ENCODE measurements at places on chromosomes 3 and 15.

- no peak for DNase-seq
Observed at GRCh38 chr15:69887009-69887408, 210.7 kb downstream of the TLE3 start.

GRCh38 chr3:64939747-64940450 lies 252.1 kb upstream of the ADAMTS9 start:
- no peak for DNase-seq

- peak; percentile 37 for DNase-seq
Observed at GRCh38 chr3:100590114-100590839, 19.1 kb upstream of the ADGRG7 start.

GRCh38 chr3:23649448-23649847 lies 156.3 kb upstream of the UBE2E1 start:
- no peak for DNase-seq

GRCh38 chr15:58285212-58285920 lies 146.4 kb upstream of the LIPC start:
- DNase-seq = no peak

DNA sequence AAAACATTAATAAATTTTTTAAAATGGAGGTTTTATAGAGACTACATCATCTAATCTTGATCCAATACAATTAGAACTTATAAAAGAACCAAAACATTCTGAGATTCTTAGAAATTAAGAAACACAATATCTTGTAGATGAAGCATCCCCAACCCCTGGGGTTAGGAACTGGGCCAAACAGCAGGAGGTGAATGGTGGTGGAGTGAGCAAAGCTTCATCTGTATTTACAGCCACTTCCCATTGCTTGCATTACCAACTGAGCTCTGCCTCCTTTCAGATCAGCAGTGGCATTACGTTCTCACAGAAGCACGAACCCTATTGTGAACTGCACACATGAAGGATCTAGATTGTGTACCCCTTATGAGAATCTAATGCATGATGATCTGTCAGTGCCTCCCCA lies 36.3 kb downstream of the KNL1 start:
- DNase-seq = no peak

- DNase-seq = no peak
Observed at GRCh38 chr15:41917767-41918430, 24.0 kb upstream of the SPTBN5 start.
